ENCODE measurements at places on chromosomes 6 and 20.

DNA sequence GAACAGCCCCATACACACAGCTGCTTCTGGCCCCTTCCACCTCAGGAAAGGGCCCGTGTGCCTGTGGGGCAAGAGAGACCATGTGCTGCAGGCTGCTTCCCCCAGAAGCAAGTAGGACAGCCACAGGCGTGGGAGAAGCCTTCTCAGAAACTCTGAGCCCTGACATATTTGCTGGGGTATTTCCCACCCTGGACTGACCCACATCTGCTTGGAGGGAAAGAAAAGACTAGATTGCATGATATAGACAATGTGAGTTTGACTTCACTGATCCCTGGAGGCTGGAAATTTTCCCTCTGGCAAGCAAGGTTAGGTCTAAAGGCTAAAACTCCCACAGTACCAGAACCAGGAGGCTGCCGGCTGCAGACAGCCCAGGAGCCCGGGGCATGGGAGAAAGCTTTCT is 213.3 kb upstream of the SSTR4 start:
- no peak for DNase-seq

DNA sequence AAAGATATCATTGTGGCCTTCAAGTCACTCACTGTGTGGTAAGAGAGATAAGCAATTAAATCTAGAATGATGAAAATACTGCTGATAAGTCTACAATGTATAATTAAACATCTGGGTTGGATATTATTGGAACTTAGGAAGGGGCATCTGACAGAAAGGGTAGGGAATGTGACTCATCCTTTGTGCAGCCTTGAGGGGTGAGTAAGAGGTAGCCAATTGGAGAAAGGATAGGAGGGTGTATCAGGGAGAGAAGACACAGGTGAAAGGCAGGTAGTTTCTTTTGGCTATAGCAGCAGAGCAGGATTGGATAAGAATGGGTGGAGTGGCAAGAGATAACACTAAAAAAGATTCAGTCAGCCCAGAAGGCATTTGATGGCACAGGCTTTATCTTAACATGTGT is 182.0 kb downstream of the COL21A1 start:
- DNase-seq = no peak

DNA sequence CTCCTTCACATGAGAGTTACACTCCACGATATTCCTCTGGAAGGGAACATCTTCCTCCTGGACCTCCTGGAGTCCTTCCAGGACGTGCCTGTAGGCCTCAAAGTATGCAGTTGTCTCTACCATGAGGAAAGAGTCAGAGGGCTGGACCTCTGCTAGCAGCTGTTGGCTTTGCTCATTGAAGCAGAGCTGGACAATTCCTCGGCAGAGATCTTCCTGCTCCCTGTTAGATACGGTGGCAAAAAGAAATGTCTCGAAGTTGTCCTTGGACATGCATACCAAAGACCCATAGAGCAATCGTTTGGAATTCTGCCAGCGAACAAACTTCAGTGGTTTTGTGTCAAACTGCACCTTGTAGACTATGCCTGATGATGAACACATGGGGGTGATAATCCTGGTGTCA is 7.7 kb downstream of the ZNFX1 start:
- no peak for DNase-seq

DNA sequence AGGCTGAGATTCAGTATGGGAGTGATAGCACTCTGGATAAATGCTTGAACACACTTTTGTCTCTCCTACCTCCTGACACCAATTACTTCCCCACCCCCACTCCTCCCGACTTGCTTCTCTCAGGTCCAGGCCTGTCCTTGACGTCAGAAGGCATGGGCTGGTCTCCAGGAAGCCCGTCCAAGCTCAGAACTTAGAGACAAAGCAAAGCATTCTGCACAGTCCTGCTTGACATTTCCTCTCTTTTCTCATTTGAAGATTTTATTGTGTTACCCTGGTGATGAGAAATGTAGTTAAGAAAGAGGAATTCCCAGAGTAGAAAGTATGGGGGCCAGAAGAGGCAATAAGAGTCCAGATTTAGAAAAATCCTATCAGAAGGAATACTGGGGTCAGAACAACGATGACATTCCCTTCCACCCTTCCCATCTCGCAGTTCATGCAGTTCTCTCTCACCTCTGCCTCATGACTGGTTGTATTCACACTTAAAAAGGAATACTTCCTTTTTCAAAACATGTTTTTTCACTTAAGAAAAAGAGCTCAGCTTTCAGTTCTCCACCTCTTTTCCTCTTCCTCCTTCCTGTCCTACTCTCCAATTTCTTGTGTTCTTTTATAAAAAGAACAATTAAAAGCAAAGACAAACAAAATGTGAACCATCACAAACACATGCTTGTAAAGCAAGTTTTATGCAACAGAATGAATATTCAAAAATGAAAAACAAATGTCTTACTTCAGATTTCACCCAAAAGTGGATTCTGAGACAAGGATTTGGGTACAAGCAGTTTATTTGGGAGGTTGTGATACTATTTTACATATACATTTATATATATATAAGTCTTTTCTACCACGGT is 18.5 kb upstream of the FAM184A start:
- DNase-seq = no peak

GRCh38 chr20:45987108-45987780 is 15.2 kb upstream of the ZNF335 start:
- no peak for DNase-seq

DNA sequence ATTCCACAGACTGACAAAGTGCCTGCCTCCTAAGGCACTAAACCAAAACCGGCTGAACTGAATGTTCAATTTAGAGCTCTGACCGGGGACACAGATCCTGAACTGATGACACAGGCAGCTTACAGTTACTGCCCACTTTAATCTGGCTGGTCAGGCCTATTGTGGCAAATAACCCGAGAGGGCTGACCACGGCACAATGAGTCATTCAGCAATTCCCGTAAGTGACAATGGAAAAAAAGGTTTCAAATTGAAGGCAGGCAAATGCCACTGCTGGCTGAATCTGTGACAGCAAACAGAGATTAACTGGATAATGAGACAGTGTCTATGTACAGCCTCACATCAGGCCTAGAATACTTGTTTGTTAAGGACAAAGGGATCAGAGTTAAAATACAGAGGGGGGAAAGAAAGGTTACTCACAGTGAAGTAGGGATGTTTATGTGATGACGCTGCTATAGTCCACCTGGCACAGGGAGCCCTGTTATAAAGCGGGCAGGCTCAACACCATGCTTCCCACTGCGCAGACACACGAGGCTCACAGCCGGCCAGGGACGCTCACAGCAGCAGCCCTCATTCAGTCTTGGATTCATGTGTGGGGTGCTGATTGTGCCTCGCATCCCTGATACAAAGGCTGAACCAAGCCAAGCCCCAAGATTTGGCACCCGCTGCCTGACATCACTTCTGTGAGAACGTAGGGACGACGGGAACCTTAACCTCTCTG is 54.4 kb downstream of the RTN4IP1 start:
- DNase-seq = no peak

DNA sequence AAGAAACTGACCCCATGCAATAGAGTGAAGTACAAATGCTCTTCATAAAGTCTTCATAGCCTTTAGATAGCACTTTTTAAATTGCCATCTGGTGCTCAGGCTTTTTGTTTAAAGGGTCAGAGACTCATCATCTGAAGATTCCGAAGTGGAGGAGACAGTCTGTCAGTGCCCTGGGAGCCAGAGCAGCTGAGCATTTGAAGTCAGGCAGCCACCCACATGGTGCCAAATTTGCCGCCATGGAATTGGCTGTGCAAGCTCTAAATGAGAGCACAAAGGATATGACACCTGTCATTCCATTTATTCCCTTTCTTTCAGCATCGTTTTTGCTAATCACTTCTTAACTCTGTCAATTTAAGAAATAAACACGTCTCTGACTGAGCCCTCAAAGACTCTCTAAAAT is 32.8 kb upstream of the CEP162 start:
- DNase-seq = no peak

DNA sequence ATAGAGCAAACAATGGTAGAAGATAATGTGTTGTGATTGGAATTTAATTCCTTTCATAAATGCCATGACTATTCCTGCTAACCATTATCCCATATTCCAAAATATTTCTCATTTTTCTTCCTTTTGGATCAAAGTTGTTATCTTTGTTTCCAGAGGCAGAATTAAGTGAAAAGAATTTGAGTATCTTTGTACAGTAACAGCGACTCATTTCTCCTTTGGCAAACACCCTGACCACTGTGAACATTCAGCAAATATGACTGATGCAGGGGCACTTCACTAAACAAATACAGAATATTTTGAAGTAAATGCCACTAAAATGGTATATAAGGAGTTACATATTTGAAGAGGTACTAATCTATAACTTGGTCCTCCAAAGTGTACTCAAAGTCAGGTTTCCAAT is 105.0 kb upstream of the LAMP5 start:
- no peak for DNase-seq

DNA sequence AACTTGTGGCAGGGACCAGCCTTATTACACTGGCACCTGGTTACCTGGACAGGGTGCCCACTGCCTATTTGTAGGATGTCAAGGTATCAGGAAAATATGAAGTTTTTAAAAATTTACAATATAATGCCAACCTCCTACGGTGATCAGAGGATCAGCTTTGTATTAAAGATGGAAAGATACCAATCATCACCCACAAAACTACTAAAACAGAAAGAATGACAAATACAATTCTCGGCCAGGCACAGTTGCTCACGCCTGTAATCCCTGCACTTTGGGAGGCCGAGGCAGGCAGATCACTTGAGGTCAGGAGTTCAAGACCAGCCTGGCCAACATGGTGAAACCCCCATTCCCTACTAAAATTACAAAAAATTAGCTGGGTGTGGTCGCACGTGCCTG is 18.4 kb upstream of the PRND start:
- no peak for DNase-seq

DNA sequence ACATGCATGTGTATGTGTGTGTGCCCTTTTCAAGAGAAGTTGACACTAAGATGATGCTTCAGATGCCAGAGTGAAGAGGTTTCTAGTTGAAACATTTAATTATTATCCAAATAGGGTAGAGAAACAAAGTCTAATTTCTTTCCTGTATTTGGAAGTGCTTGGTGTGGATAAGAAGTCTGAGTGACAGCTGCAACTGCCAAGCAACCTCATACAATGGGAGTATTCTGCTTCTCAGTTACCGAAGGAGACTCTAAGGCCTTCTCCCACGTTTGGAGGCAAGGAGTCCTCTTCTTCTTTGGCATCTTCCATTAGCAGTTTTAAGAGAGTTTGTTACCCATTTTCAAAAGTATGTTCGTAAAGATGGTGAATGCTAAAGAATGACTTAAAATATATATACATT is 82.4 kb downstream of the HDGFL1 start:
- DNase-seq = no peak

- no peak for DNase-seq
Measured at GRCh38 chr6:108578595-108579327, 18.0 kb downstream of the FOXO3 start.

DNA sequence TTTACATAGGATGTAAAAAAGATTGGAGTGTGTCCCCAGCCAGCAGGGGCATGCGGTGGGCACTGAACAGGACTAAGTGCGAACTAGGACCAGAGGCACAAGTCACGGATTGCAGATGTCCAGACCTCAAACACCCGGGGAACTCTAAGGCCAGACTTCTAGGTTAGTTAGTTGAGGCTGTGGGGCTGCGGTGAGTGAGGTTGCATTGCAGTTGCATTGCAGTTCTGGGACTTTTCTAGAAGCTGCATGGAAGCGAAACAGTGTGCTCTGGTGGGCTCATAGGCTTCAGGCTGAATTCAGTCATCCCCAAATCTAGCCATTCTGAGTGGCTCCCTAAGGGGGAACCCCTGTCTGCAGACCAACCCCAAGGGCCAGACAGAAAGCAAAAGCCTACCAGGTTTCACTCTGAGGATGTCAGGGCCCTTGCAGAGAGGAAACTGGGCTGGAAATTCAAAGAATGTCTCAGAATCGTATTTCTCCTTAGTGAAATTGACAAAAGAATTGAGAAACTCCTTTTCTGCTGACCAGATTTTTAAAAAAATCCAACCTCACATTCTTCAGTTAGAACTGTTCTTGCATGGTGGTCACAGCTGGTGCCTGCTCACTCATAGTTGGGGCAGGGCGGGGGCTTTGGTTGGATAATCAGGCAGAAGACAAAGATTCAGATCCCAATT is 182.8 kb downstream of the ZDHHC14 start:
- DNase-seq = no peak

DNA sequence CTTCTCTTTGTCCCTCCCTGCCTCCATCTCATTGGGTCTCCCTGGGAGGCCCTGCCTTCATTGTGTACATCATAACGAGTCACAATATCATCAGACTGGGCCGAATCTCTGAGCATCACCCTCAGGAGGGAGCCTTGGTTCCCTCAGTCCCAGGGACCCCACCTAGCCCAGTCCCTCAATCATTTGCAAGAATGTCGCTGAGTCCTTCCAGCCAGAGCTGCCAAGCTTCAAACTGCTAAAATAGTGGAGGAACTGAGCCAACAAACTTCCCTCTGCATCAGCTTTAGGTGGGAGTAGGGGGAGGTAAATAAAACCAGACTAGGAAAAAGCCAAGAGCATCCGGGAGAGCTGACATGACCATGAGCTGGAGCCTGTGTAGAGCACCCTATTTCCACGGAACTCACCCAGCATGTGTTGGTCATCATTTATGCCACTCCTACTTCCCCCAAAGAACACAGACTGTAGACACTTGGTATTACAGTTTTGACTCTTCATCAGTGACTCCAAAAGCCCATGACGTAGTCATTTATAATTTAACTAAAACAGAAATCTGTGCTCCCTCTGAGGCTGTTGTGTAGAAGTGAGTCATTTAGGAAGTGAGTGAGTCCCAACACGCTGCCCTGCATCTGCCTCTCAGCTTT is 28.8 kb upstream of the IL17A start:
- no peak for DNase-seq

DNA sequence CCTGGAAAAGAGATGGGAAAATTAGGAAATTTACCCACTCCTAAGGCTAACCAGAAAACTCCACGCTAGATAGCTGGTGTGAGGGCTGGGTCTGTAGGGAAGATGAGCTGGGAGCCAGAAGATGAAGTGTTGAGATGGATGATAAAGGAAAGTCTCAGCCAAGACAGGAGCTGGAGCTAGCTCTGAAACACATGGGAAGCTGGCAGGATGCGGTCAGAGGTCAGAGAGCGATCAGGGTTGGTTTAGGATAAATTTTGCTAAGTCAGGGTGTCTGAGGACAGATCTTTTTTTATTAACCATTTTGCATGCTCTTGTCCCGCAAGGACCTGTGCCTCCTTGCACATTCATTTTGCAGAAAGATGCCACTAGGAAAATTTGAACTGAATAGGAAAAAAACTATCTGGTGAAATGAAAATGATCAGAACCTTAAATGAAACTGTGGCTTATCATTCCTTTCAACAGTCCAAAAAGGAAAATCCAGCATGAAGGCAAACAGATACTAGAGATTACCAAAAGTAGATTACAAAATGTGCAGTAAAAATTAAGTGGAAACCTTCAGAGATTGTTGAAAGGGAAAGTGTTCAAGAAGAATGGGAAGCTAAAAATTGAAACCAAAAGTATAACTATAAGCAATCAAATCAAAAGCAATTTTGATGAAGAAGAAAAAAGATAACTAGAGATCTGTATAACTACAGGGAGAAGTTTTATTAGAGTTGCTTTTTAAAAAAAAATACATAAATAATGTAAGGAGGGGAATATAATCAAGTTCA is 10.7 kb upstream of the EDN1 start:
- no peak for DNase-seq

- DNase-seq = peak; percentile 17
Measured at GRCh38 chr6:55713436-55713835, 134.4 kb upstream of the HMGCLL1 start.

Measured in smooth muscle cell of the brain vasculature (primary cell).